ENCODE measurements at places on chromosomes 5 and 9.

DNA sequence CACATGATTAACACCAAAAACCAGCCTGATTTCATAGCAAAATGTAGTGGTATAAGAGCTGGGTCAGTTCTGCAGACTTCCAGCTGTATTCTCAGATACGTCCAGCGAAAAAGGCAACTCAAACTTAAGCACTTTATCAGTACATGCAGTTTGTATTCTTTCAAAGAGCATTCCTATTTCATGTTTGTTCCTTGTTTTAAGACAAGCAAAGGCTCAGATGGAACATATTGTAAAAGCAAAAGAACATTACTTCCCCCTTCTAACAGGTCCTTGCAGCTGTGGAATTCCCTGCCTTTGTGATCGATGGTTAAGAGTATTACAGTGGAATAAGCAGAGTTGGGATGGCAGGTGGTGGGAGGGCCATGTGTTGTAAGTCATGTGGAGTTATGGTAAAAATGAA lies 86.3 kb upstream of the GRHPR start:
- no peak for DNase-seq

- no peak for DNase-seq
These were observed 1.2 kb upstream of the CKS2 start for GRCh38 chr9:89309608-89310474.

DNA sequence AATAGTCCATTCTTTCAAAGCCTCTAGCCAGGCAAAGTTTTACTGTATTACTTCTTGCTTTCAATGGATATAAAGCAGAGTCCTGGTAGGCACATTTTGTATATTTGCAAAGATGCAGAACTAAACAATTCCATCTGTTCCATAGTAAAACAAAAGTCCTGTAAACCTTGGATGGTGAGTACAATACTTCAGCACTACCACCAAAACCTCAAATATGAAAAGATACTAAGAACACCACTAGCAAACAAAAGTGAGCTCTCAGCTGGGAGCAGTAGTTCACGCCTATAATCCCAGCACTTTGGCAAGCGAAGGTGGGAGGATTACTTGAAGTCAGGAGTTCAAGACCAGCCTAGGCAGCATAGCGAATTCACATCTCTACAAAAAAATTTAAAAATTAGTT lies 195.0 kb downstream of the MSX2 start:
- DNase-seq = no peak

DNA sequence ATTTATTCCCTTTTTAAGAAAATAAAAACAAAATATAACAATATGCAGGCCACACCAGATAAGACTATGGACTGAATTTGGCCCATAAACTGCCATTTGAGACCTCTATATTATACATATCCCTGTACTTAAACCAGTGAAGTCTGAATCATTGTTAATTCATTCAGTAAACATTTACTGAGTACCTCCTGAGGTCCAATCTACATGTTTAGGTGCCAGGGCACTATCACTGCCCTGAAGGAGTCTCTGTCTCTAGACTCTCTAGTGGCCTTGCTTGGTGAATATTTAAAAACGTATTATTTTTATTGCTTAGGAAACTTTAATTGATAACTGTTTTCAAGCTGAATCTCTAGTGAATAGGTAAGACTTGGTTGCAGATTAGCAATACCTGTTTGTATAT lies 74.7 kb upstream of the ELL2 start:
- no peak for DNase-seq

GRCh38 chr9:138024131-138024530 lies 146.5 kb downstream of the CACNA1B start:
- DNase-seq = no peak

GRCh38 chr9:15227491-15227890 lies 79.5 kb downstream of the TTC39B start:
- DNase-seq = no peak

GRCh38 chr9:111529787-111530186 lies 4.8 kb downstream of the ZNF483 start:
- DNase-seq = no peak

DNA sequence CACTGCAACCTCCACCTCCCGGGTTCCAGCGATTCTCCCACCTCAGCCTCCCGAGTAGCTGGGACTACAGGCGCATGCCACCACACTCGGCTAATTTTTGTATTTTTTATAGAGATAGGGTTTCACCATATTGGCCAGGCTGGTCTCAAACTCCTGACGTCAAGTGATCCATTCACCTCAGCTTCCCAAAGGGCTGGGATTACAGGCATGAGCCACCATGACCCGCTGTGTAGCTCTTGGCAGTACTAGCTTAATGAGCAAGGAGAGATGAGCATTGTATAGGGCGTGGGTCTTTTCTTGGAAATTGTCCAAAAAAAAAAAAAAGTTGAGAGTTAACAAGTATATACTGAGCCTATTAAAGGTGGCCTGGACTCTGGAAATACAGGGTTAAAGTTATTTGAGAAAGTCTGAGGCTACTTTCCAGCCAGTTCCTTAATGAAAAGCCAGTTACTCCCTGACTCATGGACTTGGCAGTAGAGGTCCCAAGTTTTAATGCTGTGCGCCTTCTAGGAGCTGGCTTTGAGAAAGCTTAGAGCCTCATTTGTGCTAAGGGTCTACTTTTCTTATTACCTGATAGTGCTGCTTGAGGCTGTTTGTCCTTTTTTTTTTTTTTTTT lies 4.2 kb upstream of the FGF18 start:
- DNase-seq = no peak

DNA sequence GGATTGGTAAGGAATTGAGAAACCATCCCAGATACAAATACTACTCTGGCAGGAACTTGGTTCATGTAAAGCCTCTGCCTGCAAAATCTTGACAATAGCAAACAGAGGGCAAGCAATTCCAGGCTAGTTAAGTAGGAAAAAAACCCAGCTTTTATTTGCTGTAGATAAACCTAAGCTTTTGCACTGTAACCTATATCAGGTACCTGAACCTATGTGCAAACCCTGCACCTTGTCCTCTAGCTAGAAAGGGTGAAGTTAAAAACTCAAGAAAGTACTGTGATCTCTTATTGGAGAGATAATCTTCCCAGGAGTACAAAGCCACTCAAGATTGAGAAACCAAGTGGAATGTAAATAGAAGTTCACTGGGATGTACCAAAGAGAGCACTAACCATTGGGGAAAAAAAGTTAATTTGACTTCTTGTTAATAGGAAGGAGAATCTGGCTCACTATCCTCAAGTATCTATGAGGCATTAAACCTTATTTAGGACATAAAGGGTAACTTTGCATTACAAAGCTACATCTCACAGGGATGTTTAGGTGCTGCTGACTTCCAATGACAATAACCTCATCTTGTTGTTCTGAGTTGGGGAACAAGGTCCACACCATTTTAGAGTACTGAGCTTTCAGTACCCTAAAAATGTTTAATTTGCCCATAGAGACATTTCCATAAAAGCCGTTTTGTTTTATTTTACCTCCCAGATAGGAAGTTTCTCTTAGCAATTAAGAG lies 73.8 kb upstream of the PCA3 start:
- no peak for DNase-seq

DNA sequence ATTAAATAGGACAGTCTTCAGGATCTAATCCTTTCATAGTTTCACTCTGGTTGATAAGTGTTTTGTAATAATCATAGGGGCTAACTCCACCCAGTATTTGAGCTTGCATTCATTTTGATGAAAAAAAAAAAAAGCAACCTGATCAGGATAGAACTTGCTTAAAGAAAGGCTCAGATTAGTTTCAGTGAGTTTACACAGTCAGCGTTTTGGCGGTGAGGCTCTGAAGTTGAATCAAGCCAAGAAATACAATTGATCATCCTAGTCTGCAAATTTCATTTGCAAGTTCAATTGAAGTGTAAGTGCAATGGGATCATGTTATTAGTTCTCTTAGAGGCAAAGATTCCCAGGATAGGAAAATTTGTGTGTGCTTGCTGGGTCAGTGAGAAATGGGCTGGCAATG lies 159.7 kb upstream of the ELL2 start:
- DNase-seq = no peak

DNA sequence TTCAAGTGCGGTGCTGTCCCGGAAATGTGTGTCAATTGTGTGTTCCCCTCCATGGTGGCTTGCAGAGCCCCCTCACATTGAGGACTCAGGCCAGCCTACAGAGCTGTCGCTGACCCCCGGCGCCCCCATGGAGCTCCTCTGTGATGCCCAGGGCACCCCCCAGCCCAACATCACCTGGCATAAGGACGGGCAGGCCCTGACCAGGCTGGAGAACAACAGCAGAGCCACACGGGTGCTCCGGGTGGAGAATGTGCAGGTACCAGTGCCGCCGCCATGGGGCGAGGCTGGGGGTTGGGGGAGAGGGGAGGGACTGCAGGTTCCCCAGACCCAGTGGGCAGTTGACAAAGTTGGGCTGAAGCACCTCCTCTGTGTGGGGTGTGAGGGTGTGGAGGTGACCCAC lies 50.4 kb upstream of the ASS1 start:
- no peak for DNase-seq

DNA sequence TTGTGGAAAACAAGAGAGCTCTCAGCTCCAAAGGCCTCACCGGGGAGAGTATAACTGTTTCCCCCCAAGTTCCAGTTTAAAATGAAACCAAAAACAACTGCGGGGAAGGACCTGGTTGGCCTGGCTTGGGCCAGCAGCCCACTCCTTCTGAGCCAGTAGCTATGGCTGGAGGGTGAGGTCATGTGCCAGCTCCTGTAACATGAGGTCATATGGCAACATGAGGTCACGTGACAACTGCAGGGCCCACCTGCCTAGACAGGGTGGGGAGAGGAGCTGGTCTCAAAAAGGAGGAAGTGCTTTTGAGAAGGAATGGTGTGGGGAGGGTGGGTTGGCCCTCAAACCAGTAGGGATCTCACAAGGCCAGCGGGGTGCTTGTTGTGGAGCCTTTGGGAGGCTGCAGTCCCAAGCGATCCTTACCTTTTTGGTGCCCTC lies 29.3 kb upstream of the CRB2 start:
- DNase-seq = no peak

DNA sequence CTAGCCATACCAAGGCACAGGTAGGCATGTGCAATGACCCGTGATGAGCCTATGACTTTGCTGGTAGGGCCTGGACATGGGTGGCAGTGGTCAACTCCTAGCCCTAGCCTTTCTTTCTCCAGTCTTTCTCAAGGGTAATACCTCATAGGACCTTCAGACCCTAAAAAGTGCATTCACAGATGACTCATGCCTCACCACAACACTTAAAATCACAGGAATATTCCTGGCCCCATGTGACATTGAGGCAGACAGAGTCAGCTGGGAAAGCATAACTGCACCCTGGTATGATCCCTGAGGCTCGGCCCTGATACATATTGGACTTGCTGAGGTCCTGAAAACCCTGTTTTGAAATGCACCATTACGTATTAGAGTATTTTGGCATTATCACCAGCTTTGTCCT lies 449.5 kb downstream of the HINT1 start:
- no peak for DNase-seq
